ENCODE measurements at places on chromosomes 7 and 10.
A peak's percentile ranks its signal among the peaks of the same experiment; 100 is the strongest.

DNA sequence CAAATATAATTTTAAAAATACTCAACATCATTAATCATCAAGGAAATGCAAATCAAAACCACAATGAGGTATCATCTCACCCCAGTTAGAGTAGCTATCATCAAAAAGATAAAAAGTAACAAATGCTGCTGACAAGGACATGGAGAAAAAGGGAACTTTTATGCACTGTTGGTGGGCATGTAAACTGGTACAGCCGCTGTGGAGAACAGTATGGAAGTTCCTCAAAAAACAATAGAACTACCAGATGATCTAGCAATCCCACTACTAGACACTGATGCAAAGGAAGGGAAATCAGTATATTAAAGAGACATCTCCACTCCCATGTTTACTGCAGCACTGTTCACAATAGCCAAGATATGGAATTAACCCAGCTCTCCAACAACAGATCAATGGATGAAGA lies 384.5 kb downstream of the PLXDC2 start:
- DNase-seq: no peak

- DNase-seq: no peak
These were observed 82.8 kb upstream of the DIP2C start for GRCh38 chr10:772227-772637.

DNA sequence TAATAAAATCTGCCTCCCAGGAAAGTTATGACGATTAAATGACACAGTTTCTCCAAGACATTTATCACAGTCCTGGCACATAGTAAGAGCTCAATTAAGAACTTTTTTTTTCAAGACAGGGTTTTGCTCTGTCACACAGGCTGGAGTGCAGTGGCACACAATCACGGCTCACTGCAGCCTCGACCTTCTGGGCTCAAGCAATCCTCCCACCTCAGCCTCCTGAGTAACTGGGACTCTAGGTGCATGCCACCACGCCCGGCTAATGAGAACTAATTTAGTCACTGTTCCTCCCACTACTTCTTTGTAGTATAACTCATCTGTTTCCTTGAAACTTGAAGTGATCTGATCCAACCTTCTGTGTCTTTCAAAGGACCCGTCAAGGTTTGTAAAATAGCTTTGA lies 42.2 kb upstream of the MXI1 start:
- DNase-seq: no peak

GRCh38 chr7:109950821-109951564 lies 1139.9 kb upstream of the LRRN3 start:
- DNase-seq: no peak

GRCh38 chr7:100745184-100745583 lies 11.8 kb downstream of the ZAN start:
- peak; percentile 37 for DNase-seq

GRCh38 chr7:94975336-94975735 lies 67.9 kb downstream of the PPP1R9A start:
- DNase-seq: peak; percentile 37

- DNase-seq: no peak
These were observed 45.5 kb downstream of the SLIT1 start for GRCh38 chr10:97140049-97140846.

DNA sequence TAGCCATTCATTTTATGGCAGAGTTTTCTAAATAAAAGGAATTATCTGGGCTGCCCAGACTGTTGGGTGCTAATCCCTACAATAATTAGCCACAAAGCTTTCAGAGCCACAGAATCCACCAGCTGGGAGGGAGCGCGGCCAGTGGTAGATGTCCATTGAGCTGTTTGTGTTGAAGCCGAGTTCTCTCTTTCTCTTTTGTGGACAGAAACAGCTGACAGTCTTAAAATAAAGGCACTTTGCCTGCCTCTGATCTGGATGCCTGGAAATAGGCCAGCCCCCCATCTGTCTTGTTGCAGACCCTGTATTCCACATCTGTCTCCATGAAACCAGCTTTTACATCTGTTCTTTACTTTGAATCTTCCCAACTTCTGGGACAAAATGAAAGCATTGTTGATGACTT lies 66.1 kb downstream of the MTPN start:
- DNase-seq: no peak

- DNase-seq: no peak
These were observed 3.9 kb downstream of the FBXW4 start for GRCh38 chr10:101691081-101691480.

GRCh38 chr10:69960606-69960987 lies 92.0 kb upstream of the MACROH2A2 start:
- no peak for DNase-seq

GRCh38 chr10:33102071-33102470 lies 144.0 kb upstream of the ITGB1 start:
- no peak for DNase-seq

DNA sequence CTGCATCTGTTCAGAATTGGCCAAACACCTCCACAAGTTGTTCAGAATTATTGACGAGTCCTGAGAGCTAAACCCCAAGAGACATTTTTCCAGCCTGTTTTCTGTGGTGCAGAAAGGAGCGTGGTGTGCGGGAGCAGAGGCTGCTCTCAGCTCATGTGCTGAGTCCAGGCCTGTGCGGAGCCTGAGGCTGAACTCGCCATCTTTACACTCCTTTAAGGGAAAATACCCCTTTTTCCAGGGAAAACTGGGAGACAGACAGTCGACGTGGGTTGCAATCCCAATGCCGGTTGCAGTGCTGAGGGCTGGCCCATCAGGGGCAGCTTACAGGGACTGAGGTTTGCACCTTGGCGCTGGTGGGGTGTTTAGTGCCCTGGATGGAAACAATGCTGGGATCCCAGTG lies 112.2 kb downstream of the ADARB2 start:
- DNase-seq: no peak

- no peak for DNase-seq
These were observed 213.6 kb downstream of the CELF2 start for GRCh38 chr10:11231285-11231684.

DNA sequence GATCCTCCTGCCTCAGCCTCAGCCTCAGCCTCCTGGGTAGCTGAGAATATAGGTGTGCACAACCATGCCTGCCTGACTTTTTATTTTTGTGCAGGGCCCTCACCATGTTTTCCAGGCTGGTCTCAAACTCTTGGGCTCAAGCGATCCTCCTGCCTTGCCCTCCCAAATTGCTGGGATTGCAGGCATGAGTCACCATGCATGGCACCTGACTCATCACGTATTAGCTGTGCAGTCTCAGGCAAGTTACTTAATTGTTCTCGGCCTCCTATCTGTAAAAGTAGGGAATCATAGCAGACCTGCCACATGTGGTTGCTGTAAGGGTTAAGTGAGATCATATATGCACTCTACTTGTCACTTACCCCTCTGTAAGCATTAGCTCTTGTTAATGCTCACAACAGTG lies 117.2 kb downstream of the ANLN start:
- DNase-seq: no peak

DNA sequence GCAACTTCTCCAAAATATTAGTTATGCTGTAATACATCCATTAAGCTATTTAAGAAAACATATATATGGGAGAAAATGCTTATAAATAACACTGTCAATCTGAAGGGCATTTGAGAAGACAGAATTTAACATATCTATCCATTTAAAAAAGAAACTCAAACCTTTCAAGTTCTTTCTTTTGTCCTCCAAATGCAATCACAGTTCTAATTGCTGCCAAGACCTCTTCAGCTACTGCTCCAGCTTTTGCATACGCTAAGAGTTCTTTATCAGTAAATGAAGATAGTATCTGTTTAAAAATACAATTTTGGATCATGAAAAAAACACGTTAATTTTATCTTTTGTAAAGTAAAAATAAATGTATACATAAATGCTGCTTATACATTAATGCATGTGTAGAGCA lies 39.6 kb downstream of the ABCB1 start:
- no peak for DNase-seq

DNA sequence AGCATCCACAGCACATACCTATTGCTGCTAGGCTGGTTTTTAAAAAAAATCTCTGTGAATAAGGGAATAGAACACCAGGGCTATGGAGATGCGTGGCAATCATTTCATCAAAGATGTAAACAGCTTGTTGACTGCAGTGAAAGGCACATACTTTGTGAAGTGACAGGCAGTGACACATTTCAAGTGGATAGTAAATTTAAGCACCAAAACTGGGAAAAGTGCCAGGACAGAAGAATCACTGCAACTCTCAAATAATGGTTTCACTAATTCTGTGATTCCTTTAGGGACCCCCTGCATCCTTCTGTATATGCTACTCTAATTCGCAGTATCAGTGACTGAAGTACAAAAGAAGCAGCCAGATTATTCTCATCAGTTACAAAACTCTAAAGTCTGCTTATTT lies 145.2 kb upstream of the KLF14 start:
- no peak for DNase-seq

DNA sequence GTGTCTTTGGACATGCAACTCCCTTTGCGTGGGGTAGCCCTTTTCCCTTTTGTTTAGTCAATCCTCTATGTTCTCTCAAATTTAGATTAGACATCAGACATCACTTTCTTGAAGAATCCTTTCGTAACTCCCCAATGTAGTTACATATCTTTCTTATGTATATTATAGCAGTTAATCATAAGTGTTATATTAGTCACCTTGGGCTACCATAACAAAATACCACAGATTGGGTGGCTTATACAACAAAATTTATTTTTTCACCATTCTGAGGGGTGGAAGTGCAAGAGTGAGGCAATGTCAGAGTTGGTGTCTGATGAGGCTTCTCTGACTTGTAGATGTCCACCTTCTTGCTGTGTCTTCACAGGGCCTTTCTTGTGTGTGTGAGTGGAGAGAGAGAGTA lies 105.7 kb downstream of the PHTF2 start:
- DNase-seq: peak; percentile 9

GRCh38 chr10:297567-297966 lies 162.3 kb downstream of the ZMYND11 start:
- DNase-seq: peak; percentile 58

GRCh38 chr7:92778972-92779371 lies 57.4 kb downstream of the CDK6 start:
- DNase-seq: peak; percentile 34

DNA sequence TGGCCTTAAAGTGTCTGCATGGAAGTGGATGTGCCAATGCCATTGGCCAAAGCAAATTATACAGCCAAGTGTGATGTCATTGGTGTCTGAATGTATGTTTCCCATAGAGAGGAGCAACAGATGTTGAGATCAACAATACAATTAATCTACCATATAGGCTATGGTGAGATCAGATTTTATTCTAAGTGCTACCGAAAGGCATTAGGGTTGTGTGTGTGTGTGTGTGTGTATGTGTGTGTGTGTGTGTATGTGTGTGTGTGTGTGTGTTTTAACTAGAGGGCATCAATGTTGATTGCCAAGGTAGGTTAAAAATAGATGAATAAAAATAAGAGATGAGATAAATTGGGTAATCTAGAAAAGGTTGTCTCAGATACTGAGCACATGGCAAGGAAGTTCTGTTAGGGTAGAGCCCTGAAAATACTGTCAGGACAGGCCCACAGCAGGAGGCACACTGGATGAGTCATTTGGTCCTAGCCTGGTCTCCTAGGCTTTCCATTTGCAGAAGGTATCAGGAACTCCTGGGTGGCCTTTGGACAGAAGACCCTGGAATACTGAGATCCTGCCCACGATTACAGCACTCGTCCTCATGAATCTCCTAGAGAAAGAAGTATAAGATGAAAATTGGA lies 446.0 kb upstream of the PODXL start:
- no peak for DNase-seq

DNA sequence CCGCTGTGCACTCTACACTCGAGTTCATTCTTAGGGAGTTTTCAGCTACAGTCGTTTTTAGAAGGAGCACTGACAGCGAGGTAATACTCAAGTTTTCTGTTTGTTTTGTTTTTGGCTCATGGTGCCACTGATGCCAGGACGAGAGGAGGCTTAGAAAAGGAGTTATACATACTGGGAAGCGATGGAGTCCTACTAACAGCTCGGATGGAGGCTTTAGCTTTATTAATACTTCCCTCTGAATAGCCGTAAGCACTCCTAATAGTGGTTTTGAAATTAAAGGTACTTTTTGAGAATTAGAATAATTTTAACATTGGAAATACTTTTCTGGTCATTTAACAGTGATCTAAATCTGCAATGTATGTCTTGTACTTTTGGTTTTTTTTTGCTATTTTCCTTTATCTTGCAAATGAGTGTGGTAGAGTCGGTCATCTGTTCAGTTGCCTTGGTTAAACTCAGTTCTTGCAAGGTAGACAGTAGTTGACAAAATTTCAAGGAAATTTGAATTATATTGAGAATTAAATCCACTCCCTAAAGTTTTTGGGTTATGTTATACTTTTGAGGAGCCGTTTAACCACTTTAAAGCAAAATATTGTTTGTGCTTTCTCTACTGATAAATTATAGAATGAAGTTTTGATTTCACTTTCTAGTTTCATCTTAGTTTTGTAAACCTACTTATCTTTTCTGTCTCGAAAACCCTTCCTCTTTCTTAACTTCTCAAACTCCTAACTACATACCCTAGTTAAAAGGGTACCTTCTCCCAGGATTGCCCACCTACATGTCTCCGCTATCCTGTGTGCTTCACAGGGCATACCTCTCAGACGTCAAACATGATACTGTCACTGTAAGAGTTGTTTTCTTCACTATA lies 1.5 kb downstream of the HBP1 start:
- no peak for DNase-seq

DNA sequence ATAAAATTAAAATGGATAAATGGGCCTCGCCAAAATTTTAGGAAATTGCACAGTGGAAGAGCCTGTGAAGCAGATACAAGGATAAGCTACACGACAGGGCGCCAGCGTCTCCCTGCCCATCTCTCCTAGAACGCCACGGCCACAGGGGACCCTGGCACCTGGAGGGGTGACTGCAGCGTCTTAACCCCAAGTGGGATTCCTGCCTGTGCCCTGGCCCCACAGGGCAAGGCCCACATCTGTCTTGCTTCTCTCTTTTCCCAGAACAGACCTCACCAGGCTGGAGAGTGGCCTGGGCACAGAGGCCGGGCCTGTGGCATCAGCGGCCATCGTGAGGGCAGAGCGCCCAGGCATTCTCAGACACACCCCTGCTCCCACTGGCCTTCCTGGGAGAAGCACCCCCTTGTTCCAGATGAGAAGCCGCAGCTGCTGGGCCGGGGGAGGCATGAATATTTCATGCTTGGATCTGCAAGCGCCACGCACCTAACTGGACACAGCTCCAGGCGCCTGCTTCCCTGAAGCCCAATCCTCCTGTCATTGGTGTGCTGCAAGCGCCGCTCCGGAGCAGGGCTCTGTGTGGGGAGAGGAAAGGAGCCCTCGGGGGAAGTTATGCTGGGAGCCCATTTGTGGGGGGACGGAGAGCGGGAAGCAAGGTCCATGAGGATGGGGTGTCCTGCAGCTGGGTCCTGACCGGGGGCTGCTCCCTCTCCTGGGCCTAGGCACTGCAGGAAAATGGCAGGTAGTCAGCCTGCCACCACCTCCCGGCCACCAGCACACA lies 153.5 kb downstream of the ELFN1 start:
- no peak for DNase-seq
